ENCODE measurements at places on chromosomes 1 and 21.

DNA sequence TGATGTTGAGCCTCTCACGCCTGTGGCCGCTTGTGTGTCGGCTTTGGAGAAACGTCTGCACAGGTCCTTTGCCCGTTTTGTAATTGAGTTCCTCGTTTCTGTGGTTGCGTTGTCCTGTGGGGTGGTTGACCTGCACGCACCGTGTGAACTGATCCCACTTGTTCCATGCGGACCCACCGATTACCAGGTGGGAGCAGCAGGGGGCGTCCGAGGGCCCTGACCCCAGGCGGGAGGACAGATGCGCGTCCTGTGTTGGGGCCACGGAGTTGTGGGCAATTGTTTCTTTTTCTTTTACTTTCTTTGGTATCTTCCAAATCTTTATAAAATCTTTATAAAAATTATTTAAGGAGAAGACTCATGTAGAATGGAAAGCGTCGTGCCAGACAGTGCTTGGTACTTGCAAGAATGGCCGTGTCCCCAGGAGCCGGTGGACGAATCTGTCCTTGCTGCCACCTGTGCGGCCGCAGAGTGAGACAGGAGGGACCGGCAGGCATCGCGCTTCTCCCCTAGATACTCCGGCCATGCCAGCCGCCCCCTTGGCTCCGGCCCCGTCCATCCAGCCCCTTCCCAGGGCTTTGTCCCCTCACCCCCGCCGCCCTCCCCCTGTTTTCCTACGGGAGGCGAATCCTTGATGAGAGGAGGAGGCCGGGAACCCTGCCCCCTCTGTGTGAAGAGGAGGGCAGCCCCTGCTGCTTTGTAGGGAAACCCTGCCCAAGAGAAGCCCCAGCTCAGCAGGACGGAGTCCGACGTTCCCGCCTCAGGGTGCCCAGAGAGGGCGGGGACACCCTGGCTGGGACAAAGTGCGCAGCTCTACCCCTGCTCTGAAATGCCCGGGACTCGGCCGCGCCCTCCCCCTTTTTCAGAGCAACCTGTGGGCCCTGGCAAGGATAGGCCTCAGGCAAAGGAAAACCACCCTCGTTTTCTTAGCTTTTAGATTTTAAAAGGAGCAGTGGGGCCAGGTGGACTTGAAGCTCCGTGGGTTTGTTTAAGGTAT lies 41.7 kb downstream of the PRKCZ start:
- DNase-seq, result peak; percentile 72

- no peak for DNase-seq
Observed at GRCh38 chr1:208110296-208110695, 133.9 kb downstream of the PLXNA2 start.

DNA sequence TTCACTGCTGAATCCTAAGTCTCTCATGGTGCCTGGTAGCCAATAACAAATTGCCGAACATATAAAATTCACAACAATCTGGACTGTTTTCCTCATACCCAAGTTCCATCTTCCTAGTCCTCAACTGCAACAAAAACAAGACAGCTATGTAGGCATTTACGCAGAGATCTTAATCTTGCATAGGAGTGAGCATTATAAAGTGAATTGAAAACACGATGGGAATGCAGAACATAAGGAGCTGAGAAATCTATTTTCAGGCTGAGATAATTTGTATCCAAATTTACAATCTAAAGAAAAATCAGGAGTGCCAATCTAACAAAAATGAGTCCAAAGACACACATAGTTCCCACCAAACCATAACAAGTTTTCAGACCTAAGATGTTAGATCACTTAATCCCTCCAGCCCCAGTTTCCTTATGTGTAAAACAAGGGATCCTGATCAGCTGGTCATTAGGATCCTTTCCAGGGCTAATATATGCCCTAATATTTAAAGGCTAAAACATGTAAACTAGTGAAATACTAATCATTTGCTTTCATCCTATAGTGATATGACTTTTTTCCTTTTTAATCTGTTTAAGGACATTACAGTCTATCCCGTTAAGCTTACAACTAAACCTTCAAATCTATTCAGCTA lies 1.9 kb downstream of the SLC16A1 start:
- DNase-seq, result no peak

DNA sequence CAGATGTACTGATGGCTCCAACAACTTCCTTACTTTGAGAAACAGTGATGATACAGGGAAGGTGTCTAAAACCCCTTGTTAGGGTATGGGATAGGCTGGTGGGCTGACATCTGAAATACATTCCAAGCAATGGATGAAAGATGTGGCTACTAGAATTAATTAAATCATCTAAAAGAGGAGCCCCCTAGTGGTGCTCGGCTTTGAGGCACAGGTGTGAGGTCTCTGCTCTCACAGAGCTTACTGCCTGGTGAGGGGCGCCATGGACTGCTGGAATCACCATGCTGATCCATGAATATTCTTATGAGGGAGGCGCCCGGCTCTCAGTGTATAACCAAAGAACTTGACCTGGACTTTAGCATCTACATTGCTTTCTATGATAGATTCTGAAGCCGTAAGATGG lies 48.5 kb downstream of the GNG4 start:
- DNase-seq, result no peak

DNA sequence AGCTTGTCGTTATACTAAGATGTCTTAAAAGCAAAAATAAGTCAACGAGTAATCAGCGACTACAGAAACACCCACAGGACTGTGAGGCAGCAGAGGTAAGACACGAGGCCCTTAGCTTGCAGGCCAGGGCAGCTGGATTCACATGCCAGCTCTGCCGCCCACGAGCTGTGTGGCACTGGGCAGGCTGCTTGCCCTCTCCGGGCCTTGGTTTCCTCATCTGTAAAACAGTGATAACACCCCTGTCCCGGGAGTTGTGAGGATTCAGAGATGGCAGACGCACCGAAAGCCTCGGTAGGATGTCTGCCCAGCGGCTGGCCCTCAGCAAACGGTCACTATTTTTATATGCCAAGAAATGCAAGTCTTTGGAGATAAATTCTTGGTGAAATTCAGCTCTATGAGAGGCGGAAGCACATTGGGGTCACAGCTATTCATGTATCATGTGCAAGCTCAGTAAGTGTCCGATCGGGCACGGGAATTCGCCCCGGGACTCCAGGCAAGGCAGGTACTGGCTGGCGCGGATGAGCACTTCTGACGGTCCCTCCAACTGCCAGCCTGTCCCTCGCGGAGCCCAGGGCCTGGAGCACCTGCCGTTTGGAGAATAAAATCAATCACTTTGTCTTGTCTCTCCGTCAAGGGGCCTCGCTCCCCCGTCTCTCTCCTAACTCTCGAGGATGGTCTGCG lies 1.1 kb downstream of the C2CD2 start:
- DNase-seq, result no peak

DNA sequence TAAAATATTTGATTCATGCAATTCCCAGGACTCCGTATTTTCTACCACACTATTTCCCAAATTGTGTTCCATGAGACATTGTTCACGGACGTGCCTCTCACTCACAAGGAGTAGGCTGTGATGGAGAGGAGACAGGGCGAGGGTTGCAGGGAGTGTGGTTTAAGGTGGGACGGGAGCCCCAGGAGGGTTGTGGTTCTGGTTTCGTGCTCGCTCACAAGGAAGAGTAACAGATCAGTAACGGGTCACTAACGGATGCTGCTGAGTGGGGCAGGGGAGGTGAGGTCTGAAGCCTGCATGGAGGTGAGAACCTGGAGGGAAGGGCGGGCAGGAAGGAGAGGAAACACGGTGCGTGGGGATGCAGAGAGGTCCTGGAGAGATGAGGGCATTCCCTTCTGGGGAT lies 28.8 kb downstream of the TFF3 start:
- DNase-seq, result no peak

DNA sequence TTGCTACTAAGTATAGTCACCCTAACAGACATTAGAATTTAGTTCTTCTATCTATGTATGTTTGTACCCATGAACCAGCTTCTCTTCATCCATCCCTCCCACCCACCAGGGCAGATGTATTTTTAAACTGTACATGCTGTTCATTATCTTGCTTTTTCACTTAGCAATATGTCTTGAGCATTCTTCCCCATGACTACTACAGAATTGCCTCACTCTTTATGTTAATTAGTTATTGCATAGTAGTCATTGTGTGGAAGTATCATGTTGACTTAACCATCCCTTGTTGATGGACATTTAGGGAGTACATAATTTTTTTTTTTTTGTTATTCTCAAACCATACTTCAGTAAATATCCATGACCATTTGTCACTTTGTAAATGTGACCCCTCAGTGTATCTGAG lies 9.9 kb downstream of the HUNK start:
- DNase-seq, result no peak

DNA sequence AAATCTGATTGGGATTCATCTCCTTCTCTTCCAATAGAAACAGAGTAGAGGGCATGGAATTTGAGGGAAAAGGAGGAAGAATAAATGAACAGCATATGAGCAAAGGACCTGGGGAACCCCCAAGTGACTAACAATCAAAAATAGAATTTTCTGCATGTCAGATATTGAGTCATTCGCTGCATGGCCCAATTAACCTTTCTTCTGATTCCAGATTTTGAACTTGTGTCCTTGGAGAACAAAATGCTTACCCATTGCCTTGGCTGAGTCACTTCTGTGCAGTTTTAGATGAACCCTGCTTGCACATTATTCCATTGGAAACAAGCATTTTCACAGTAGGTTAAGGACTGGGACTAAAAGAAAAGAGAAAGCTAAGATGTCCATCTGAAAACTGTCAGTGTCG lies 390.5 kb downstream of the ST6GALNAC3 start:
- no peak for DNase-seq
